ENCODE measurements at places on chromosomes 6 and 20. TPM values are rescaled to one million over a fixed set of nuclear protein-coding genes. Genes with fewer than 3 reads are reported as not detected.

- no peak for DNase-seq
These were observed 92.3 kb downstream of the ATRN start for GRCh38 chr20:3563133-3563532.

Gene ACTL10
- total RNA-seq: 2.2 TPM

DNA sequence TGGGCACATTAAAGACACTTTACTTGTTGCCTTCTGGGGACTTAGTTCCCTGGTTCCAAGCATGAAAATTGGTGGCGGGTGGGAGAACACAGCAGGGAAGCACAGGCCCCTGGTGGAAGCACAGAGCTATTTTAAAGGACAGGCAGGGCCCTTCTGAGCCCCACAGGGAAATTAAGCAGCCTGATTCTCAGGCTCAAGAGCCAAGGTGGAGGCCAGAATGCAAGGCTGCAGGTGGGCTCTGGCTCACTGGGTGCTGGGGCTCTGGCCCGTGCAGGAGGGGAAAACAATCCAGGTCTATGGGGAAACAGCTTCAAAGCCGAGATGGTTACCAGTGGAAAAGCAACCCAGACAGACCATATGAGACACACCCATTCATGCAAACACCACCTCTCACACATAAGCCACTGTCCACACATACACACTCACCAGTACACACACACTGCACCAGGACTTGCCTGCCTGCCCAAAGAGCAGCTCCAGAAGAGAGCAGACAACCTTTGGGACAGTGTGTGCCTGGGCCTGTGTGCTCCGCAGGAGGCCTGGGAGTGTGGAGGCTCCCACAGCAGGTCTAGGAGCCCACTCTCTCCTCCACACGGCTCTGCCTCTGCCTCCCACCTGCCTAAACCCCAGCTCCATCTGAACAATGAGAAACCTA, 30.6 kb downstream of the TFEB start:
- no peak for DNase-seq

Gene TBC1D20
- 18.2 TPM for total RNA-seq

Gene SYS1
- 30.3 TPM for total RNA-seq

GRCh38 chr6:143158113-143158581, 97.5 kb downstream of the AIG1 start:
- no peak for DNase-seq

- no peak for DNase-seq
These were observed 175.4 kb downstream of the IBTK start for GRCh38 chr6:82072121-82072521.

GRCh38 chr6:20732896-20733295, 198.6 kb downstream of the CDKAL1 start:
- DNase-seq: no peak

All from epithelial cell of proximal tubule (primary cell).